Astrocyte (in vitro differentiated cells and primary cell): ENCODE measurements at places on chromosomes 4 and X. TPM values are rescaled to one million over a fixed set of nuclear protein-coding genes. Genes with fewer than 3 reads are reported as not detected.
A peak's percentile ranks its signal among the peaks of the same experiment; 100 is the strongest.

- no peak overlapping the region for H3K27ac ChIP-seq
- no peaks in the 10 kb centered on the region for H3K36me3 ChIP-seq
- H3K4me3 ChIP-seq: no peak overlapping the region
Measured at GRCh38 chr4:163113921-163114713, 52.6 kb downstream of the NAF1 start.

GRCh38 chr4:56871371-56871866 lies 36.3 kb upstream of the REST start:
- no peaks in the 10 kb centered on the region for H3K4me1 ChIP-seq
- H3K4me3 ChIP-seq: no peak overlapping the region
- H3K27ac ChIP-seq: no peak overlapping the region
- H3K36me3 ChIP-seq: no peaks in the 10 kb centered on the region

DNA sequence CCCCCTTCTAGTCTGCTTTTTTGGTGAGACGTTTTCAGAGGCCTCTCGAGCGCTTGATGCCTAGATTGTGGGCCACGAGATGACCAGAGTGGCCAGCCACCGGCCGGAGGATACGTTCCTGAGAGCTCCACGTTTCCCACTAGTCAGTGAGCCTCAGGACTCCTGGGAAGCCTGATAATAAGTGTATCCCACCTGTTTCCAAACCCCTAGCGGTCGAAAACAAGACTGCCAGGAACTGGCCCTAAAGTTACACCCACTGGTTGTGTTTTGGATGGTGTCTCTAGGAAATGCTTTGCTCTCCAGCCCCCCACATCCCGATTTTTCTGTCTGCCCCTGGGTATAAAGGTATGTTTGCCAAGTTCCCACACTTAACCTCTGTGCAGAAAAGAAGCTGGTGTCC lies 4.6 kb upstream of the RS1 start:
- no peaks in the 10 kb centered on the region for H3K27me3 ChIP-seq
- H3K27ac ChIP-seq: no peak overlapping the region

- no peak for DNase-seq
- no peak overlapping the region for H3K27ac ChIP-seq
- H3K4me3 ChIP-seq: no peak overlapping the region
Measured at GRCh38 chrX:133444196-133444595, 28.9 kb upstream of the GPC4 start.

Gene CD40LG
- total RNA-seq: not detected in 2 replicates

Gene RBMXL3
- total RNA-seq: not detected in 2 replicates

- peaks cover 20% of the 10 kb centered on the region for H3K27me3 ChIP-seq
- H3K27ac ChIP-seq: no peak overlapping the region
- H3K36me3 ChIP-seq: no peaks in the 10 kb centered on the region
- DNase-seq: no peak
Measured at GRCh38 chr4:77194989-77195388, 38.0 kb downstream of the CCNG2 start.

Gene GRSF1
- 112 and 114 TPM in 2 replicates for total RNA-seq

- H3K4me3 ChIP-seq: peak overlapping the region; percentile 2
- peaks cover 65% of the 10 kb centered on the region for H3K4me1 ChIP-seq
- peak overlapping the region; percentile 97 for H3K27ac ChIP-seq
Measured at GRCh38 chr4:98516042-98516440, 142.4 kb downstream of the TSPAN5 start.

Gene PHEX
- total RNA-seq: 0.24 and 0.36 TPM in 2 replicates

GRCh38 chr4:28109801-28110200 lies 1249.2 kb downstream of the STIM2 start:
- no peaks in the 10 kb centered on the region for H3K4me1 ChIP-seq
- no peak overlapping the region for H3K4me3 ChIP-seq
- no peak for DNase-seq
- H3K27me3 ChIP-seq: no peaks in the 10 kb centered on the region
- no peaks in the 10 kb centered on the region for H3K36me3 ChIP-seq
- H3K27ac ChIP-seq: no peak overlapping the region

GRCh38 chr4:178953447-178954120 lies 1511.3 kb upstream of the AGA start:
- no peak overlapping the region for H3K4me3 ChIP-seq
- H3K4me1 ChIP-seq: no peaks in the 10 kb centered on the region
- no peak for DNase-seq
- no peaks in the 10 kb centered on the region for H3K27me3 ChIP-seq
- no peaks in the 10 kb centered on the region for H3K36me3 ChIP-seq

DNA sequence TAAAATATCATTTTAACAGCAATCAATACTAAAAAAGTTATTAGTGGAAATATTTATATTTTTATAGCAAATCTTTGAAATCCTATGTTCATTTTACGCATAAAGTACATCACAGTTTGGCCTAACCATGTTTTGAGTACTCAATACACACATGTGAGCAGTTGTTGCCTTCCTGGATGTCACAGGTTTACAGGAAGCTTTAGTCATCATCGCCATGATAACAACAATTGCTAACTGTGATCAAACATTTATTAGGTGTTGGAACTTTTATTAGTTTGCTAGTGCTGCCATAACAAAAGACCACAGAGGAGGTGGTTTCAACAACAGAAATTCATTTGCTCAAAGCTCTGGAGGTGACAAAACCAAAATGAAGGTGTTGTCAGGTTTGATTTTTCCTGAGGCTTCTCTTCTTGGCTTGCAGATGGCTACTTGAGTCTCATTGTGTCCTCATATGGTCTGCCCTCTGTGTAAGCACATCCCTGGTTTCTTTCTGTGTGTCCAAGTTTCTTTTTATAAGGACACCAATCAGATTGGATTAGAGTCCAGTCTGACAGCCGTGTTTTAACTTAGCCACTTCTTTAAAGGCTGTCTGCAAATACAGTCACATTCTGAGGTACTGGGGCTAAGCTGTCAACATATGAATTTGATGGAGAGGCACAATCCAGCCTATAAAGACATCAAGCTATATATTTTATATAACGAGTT lies 43.1 kb upstream of the BOD1L1 start:
- H3K36me3 ChIP-seq: no peaks in the 10 kb centered on the region
- H3K27me3 ChIP-seq: no peaks in the 10 kb centered on the region
- no peak overlapping the region for H3K4me3 ChIP-seq
- DNase-seq: no peak

GRCh38 chr4:121462660-121463261 lies 81.9 kb upstream of the QRFPR start:
- H3K4me1 ChIP-seq: no peaks in the 10 kb centered on the region
- H3K4me3 ChIP-seq: no peak overlapping the region
- H3K36me3 ChIP-seq: no peaks in the 10 kb centered on the region

DNA sequence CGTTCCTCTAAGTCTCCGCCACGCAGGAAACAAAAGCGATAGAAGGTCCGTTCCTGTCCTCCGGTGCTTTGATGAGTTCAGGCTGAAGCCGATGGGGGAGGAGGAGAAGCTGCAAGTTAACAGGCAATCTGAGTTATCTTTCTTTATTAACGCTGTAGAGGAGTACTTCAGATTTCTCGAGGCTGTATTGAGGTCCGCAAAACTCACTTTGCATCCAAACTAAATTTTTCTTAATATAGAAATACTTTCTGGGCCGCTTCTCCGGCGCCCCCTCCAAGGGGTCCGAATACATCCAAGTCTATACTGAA lies 395 bp upstream of the SOWAHB start:
- no peaks in the 10 kb centered on the region for H3K36me3 ChIP-seq
- no peak for DNase-seq
- peak overlapping the region; percentile 49 for H3K4me3 ChIP-seq

Gene ARR3
- total RNA-seq: not detected in 2 replicates

GRCh38 chr4:108139089-108139488 lies 29.6 kb downstream of the LEF1 start:
- H3K27me3 ChIP-seq: no peaks in the 10 kb centered on the region
- no peak overlapping the region for H3K4me3 ChIP-seq
- no peak overlapping the region for H3K27ac ChIP-seq
- H3K4me1 ChIP-seq: no peaks in the 10 kb centered on the region

Gene UGT2A2
- total RNA-seq: not detected in 2 replicates

Gene ASB12
- total RNA-seq: 0.16 TPM in 1 of 2 replicates, not detected in the other

Gene IL3RA
- not detected in 2 replicates for total RNA-seq

DNA sequence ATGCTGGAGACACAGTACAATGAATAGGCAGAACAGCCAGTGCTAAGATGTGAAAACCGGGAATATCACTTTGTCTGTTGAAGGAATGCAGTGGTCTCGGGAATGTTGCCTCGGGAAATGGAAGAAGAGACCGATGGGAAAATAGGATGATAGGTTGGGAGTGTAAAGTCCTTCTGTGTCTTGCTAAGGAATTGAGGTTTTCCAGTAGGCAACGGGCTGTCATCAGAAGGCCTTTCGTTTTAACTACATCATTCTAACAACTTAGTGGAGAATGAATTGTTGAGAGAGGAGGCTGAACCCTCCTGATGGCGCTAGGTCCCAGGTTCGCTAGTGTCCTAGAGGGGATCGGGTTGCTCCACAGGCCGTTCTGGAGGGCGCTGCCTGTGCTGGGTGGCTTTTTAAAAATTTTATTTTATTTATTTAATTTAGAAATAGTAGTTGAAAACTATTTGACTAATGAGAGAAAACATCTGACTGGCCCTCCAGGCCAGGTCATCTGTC lies 730 bp downstream of the VBP1 start:
- peak overlapping the region; percentile 89 for H3K4me3 ChIP-seq
- peak; percentile 28 for DNase-seq
- peak overlapping the region; percentile 91 for H3K27ac ChIP-seq
- H3K36me3 ChIP-seq: peaks cover 3% of the 10 kb centered on the region
- peaks cover 5% of the 10 kb centered on the region for H3K4me1 ChIP-seq

Gene SERPINA7
- not detected in 2 replicates for total RNA-seq

Gene TMPRSS11E
- total RNA-seq: 0.41 TPM in 1 of 2 replicates, not detected in the other

Gene SMIM9
- not detected in 2 replicates for total RNA-seq

Gene C4orf36
- not detected in 2 replicates for total RNA-seq

DNA sequence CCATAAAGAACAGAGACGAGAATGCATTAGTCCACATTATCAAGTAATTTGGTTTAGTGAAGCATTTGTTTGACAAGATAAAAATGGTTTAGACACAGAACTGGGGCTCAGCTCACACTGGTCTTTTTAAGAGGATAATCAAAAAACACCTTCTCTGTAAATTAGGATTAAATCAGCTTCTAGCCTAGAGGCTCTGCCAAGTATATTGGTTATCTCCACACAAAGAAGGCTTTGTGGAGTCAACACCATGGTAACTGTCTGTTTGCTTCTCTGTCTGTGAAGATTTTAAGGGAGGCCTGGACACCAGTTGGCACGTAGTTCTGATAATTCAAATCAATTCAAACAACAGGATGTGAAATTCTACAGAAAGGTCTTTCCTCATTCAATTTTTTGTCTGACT lies 687.0 kb downstream of the DMD start:
- no peaks in the 10 kb centered on the region for H3K4me1 ChIP-seq
- no peaks in the 10 kb centered on the region for H3K27me3 ChIP-seq
- no peaks in the 10 kb centered on the region for H3K36me3 ChIP-seq
- no peak overlapping the region for H3K27ac ChIP-seq
- H3K4me3 ChIP-seq: no peak overlapping the region

Gene DUSP21
- not detected in 2 replicates for total RNA-seq

- H3K4me3 ChIP-seq: no peak overlapping the region
- no peaks in the 10 kb centered on the region for H3K36me3 ChIP-seq
- no peak overlapping the region for H3K27ac ChIP-seq
- no peak for DNase-seq
- no peaks in the 10 kb centered on the region for H3K27me3 ChIP-seq
- H3K4me1 ChIP-seq: no peaks in the 10 kb centered on the region
Measured at GRCh38 chr4:100149190-100149589, 41.1 kb downstream of the DDIT4L start.

DNA sequence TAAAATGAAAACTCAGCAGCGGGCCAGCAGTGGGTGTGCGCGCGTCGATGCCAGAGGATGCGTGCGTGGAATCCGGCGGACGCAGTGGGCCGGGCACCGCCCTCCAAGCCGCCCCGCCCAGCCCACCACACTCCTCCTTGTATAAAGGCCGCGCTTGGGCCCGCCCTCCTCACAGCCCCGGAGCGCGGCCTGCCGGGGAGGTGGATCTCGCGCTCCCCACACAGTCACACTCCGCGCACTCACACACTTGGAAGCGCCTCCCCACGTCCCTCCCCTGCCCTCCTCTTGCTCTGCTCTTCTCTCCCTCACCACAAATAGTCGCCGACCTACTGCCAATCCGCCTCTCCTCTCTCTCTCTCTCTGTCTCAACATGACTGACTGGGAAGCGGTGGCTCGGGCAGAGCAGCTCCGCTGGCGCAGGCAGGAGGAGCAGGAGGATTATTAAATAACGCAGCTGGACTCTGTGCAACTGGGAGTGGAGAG lies at the start of gene CCSER1:
CCSER1 (plus strand) TSS at position 172 of the 483 bp plus-strand sequence.
- H3K36me3 ChIP-seq: no peaks in the 10 kb centered on the region
- peak; percentile 71 for DNase-seq
- H3K4me3 ChIP-seq: peak within 1 kb of the TSS; percentile 64
- H3K4me1 ChIP-seq: no peaks in the 10 kb centered on the region
- peaks cover 10% of the 10 kb centered on the region for H3K27me3 ChIP-seq
- H3K27ac ChIP-seq: no peak within 1 kb of the TSS

Gene TCEAL5
- total RNA-seq: 0.36 TPM in 1 of 2 replicates, not detected in the other

- no peak for DNase-seq
- no peak overlapping the region for H3K4me3 ChIP-seq
- H3K36me3 ChIP-seq: no peaks in the 10 kb centered on the region
- H3K27ac ChIP-seq: no peak overlapping the region
- no peaks in the 10 kb centered on the region for H3K4me1 ChIP-seq
- no peaks in the 10 kb centered on the region for H3K27me3 ChIP-seq
Measured at GRCh38 chr4:39655876-39656275, 17.2 kb upstream of the SMIM14 start.

- no peak for DNase-seq
- H3K4me1 ChIP-seq: no peaks in the 10 kb centered on the region
- no peaks in the 10 kb centered on the region for H3K27me3 ChIP-seq
- no peak overlapping the region for H3K4me3 ChIP-seq
- no peak overlapping the region for H3K27ac ChIP-seq
Measured at GRCh38 chr4:164894702-164895101, 17.7 kb downstream of the APELA start.

GRCh38 chr4:105587841-105588240 lies 35.4 kb downstream of the ARHGEF38 start:
- H3K4me3 ChIP-seq: no peak overlapping the region
- no peaks in the 10 kb centered on the region for H3K4me1 ChIP-seq
- H3K27me3 ChIP-seq: no peaks in the 10 kb centered on the region

GRCh38 chrX:146278381-146278780 lies 460.8 kb downstream of the SLITRK2 start:
- H3K4me1 ChIP-seq: no peaks in the 10 kb centered on the region
- DNase-seq: no peak
- H3K36me3 ChIP-seq: no peaks in the 10 kb centered on the region
- no peaks in the 10 kb centered on the region for H3K27me3 ChIP-seq

Gene GDPD2
- total RNA-seq: not detected in 2 replicates

DNA sequence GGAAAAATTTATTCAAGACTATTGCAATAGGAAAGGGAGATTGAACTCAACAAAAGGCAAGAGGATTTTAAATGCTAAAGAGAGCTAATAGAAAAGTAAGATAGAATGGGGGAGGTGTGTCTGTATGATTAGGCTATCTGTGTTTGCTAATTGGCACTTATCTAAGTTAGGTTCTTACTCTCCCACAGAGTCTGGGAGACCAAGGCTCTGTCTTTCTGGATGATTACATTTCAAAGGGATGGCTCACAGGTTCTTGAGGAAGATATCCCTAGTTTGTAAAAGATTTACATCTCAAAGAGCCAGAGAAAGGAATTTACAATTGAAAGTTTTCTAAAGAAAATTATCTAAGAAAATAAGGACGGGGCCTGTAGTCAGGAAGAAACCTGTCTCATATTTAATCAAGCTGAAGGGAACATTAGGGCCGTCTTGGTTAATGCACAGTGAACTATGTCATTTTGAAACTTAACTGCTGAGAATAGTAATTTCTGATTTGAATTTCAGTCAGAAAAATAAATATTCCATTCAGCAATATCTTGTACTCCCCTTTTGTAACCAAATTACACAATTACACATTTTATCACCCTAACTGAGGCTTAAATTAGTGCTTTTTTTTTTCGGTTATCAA lies 75.8 kb downstream of the MAGEB10 start:
- H3K27me3 ChIP-seq: no peaks in the 10 kb centered on the region
- no peaks in the 10 kb centered on the region for H3K4me1 ChIP-seq
- H3K4me3 ChIP-seq: no peak overlapping the region
- DNase-seq: peak; percentile 11
